Sigmoid colon (tissue), 7 donors: ENCODE measurements at places on chromosomes 7 and 10. TPM values are rescaled to one million over a fixed set of nuclear protein-coding genes. Genes with fewer than 3 reads are reported as not detected.

RAB11FIP2 gene
- total RNA-seq, result 40.3 TPM

SAP25 gene
- 0.71 TPM for total RNA-seq

TMEM72 gene
- not detected for total RNA-seq

UNCX gene
- not detected for total RNA-seq

ABCB1 gene
- total RNA-seq, result 5.3 TPM

PKD2L1 gene
- not detected for total RNA-seq

DNA sequence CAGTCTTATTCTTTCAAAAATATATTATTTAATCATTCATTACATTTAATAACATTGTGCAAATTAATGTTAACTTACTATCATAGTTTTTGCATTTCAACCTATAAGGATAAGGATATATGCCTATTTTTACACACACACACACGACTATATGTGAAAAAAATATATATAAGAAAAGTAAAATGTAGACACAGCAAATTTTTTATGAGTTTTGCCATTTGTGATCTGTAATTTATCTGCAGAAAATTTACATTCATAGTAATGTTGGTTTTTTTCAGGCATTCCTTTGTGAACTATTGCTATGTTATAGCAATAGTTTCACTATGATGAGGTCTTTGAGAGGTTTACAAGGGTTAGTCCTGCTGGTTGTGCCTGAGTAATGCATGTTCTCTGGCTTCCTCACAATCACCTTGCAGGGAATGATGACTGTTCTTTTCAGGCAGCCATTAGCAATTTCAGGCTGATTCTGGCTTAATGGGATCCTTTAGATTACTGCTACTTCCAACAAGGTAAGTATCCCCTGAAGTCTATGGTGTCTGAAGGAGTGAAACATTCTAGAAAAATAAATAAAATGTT, 183.7 kb upstream of the CDK1 start:
- DNase-seq, result no peak

GRCh38 chr7:97226541-97226940, 109.0 kb downstream of the SDHAF3 start:
- DNase-seq, result no peak

DNA sequence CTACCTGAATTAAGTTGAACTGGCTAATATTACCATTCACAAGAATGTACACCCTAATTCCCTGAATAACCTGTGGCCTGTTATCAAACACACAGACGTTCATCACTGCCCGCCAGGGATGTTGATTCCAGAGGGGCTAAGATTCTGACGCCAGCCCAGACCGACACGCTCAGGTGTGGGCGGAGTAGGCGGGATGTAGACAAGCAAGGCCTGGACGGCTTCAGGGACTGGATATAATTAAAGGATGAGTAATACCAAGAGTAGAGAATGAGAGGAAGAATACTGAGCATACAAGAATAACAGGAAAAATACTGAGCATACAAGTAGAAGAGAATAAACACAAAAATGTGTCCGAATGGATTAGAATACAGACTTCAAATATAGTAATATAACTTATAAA, 29.0 kb downstream of the CUBN start:
- DNase-seq, result no peak

DNA sequence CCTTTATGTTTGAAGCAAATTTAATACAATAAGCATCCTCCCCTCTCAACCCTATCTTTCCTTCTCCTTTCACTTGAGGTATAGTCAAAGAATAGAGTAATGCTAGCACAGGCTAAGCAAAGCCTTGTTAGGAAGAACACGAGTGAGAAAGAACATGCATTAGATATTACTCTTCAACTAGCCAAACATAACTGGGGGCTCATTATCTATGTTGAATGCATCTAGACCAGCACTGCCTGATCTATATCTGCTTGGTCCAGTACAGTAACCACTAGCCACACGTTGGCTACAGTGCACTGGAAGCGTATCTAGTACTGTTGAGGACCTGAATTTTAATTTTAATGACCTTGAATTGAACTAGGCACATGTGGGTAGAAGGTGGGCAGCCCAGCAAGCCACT, 21.0 kb downstream of the SFMBT2 start:
- no peak for DNase-seq

DNA sequence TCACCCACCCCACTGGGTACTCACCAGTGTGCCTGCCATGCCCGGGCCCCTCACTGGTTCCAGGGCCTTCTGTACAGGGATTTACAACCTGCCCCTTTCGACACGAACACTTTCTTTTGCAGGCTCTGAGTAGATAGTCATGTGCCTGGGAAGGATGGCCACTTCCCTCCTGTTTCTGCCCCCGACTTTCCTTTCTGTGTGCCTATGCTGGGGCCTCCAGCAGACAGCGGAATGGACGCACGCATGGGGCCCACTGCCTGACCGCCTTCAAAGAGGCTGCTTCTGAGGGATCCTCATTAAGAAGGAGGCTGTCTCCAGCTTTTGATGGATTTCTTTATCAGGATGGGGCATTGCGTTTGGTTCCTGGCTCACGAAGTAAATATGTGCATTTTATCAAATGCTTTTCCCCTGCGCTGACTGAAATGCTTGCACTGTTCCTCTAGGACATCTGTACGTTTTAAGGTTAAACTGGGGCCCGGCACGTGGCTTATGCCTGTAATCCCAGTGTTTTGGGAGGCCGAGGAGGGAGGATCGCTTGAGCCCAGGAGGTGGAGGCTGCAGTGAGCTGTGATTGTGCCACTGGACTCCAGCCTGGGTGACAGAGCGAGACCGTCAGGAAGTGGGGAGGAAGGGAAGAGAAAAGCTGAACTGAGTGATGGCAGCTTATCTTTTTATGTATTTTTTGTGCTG, 29.4 kb upstream of the NKX6-2 start:
- DNase-seq, result no peak

- DNase-seq, result no peak
Measured at GRCh38 chr7:155396661-155397060, 61.3 kb upstream of the EN2 start.

- DNase-seq, result no peak
Measured at GRCh38 chr7:97630116-97630515, 101.8 kb upstream of the TAC1 start.

- DNase-seq, result no peak
Measured at GRCh38 chr7:36683695-36684357, 40.5 kb downstream of the AOAH start.

DNA sequence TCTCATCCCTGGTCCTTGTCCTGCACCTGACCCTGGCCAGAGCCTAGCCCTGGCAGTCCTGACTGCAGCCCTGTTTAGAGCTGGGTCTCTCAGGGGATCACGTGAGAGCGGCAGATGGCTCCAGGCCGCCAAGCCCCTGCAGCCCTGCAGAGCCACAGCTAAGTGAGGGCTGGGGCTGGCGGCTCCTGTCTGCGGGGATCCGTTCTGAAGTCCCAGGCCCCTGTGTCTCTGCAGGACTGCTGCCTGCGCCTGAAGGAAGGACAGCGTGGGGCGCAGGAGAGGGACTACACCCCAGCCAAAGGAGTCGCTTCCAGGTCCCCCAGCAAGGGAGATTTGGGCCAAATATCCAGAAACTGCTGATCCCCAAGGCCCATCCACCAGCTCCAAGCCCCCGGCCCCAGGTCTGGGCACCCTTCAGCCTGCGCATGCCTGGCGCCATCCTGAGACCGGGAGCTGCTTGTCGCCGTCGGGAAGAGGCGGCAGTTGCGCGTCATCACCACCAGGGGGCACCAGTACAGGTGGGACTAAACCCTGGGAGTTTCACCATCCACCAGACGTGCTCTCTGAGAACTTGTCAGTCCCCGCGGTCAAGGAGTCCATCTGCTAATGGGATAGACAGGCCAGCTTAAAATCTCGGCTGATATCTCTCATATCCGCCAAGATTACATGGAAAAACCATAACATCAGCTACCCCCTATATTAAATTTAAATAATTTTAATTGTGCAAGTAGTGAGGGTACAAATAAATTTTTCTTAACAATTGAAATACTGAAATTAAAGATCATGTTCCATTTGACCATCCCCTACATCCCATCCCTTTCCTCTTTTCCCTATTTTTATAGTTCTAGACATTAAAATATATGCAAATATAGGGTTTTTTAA, 25.1 kb upstream of the GHRHR start:
- peak; percentile 89 for DNase-seq

DNA sequence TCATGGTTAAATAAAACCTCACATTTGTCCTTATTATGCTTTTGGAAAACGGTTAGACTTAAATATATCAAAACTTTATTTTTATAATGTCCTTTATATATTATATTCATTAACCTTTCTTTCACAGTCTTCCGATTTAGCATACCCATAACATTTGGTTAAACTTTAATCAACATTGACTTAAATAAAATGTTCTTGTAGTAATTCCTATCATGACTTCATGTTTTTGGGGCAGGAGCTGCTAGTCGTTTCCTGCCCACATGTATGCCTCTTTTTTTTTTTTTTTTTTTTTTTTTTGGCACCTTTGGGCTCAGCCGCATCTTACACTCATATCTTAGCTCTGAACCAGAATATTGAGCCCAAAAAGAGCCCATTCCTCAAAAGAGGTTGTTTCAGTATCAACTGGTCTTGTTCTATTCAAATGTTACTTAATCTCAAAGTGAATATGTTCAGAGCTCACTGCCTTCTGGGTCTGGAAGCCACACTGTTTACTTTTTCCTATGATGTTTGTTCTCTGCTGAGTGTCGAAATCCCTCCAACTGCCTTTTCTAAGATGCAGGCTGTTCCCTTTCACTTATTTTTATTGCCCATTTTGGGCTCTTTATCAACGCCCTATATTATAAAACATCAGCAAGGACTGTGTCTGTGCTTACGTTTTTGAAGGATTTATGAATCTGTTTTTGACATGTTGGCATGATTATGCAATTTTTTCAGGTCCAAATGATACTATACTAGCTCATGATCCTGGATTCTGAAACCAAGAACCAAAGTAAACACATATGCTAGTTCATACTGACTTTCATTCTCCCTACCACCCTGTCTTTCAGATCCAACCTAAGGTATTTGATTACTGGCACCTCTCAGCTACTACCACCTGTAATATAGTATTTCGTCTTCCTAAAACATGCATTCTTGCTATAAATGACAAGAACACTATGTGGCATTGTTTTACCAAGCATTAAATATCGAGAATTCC, 914.4 kb downstream of the PCDH15 start:
- no peak for DNase-seq

DNA sequence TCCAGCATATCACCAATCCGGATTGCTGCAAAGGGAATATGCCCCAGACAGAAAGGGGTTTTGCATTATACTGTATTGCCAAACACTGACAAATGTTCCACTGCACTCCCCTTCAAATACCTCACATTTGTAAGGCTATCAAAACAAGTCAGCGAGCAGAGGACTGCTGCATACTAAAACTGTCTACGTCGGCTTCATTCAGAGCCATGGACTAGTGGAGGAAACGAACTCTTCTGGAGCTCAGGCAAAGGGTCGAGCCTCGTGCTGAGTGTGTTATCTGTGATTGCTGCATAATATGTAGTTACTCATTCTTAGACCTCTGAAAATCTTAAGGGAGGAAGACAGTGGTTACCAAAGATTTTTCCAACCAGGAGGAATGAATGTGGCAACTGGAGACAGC, 200.2 kb downstream of the DYNC1I1 start:
- DNase-seq, result no peak

GRCh38 chr7:54429111-54429510, 113.1 kb upstream of the VSTM2A start:
- DNase-seq, result no peak

GRCh38 chr7:149773446-149774236, at the start of gene ZNF467:
TSS of gene ZNF467 (minus strand) at chr7:149773588. CDS start at chr7:149771032, 2,556 bp downstream.
- DNase-seq, result peak; percentile 90

DNA sequence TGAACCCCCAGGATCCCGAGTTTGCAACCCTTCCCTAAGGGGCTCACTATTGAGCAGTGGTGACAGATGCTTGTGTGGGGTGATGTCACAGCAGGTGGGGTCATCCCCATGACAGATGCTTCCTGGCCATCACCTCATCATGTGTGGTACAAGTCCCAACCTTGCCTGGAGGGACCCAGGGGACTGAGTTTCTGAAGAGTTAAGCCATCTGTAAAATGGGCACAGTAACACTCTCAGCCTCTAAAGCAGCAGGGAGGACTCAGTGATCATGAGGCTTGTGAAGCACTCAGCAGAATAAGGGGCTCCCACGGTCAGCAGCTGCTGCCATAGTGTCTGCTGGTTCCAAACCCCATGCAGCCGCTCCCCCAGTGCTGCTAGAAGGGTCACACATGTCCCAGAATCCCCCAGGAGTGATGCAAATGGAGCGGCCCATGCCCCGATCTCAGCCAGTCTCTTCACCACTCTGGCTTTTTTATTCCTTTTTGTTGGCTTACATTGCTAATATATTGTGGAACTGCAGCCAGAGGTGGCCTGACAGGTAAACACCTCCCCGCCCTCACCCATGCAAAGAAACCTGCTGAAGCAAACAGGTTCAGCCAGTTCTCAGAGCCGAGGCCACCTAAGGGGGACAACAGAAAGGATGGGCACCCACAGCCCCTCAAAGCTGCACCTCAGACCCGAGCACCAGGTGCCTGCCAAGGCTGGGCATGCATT, 102.1 kb upstream of the PDGFA start:
- DNase-seq, result no peak

GRCh38 chr7:116738378-116738777, 66.4 kb downstream of the MET start:
- DNase-seq, result no peak

DNA sequence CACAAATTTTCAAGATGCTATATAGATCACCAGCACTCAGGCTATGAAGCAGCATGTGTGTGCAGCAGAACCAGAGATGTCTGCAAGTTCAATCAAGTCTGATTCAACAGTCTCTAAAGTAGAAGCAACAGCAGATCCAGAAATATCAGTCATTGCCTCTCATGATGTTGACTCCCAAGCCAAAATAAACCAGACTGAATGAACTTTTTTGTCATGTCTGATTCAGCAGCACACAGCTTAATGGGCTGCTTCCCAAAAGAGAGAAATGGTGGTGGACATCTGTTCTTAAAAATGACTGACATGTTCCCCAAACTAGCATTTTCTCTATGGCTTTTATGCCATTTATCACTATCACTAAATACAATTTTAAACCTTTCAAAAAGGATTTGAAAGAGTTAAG, 53.8 kb downstream of the TMEM26 start:
- no peak for DNase-seq

DNA sequence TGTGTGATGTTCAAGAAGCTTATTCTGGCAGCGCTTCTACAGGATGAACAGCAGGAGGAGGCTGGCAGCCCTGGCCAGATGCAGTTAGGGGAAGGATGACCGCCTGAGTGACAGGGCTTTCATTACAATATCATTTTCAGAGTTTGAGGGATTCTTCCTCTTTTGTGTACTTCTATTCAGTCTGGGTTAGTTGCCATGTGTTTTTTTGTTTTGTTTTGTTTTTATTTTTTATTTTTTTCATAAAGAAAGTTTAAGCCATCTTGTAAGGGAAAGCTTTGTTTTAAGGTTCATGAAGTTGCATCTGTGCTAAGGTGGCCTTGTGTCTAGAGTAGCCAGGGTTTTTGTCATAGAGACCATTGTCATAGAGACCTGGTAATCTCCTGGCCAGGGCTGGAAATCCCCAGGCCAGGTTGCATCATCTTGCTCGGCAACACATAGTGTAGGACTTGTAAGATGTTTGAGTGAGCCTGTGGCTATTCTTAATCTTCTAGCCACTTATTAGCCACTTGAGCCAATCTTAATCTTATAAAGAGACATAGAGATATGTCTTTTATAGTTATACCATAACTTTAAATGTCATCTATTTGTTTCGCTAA, 230.5 kb upstream of the TMEM229A start:
- DNase-seq, result no peak

GRCh38 chr7:149850716-149851115, 12.5 kb downstream of the ZNF862 start:
- no peak for DNase-seq
